ENCODE measurements at places on chromosomes 16 and 17.
A peak's percentile ranks its signal among the peaks of the same experiment; 100 is the strongest.

- no peak for DNase-seq
Observed at GRCh38 chr16:62568926-62569325, 532.7 kb upstream of the CDH8 start.

DNA sequence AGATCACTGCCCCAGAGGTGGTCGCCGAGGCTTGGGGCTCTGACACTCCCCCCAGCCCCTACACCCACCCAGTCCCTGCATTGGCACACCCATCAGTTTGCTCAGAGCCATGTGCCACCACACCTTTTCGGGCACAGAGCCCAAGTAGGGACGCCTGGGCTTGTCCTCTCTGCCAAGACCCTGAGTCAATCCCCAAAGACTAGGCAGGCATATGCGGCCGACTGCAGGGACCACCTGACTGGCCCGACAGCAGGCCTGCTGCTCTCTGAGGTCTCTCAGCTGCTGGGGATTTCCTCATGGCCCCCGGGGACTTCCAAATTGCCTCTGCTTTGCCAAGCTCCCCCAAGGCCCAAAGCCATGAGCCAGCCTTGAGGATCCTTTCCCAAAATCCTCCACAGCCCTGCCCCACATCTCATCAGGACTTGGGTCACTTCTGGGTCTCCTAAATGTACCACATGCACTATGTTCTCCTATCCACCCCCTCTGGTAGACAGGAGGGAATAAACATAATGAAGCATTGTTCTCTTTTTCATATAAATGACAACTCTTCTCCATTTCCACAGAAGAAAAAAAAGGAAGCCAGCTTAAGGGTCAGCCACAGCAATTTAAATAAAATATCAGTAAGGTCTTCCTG lies 30.6 kb downstream of the MYO18A start:
- no peak for DNase-seq

GRCh38 chr16:1637526-1637925 lies 25.4 kb downstream of the CRAMP1 start:
- no peak for DNase-seq

- no peak for DNase-seq
Observed at GRCh38 chr16:80324371-80324770, 216.4 kb upstream of the DYNLRB2 start.

GRCh38 chr17:72953621-72954020 lies 138.9 kb downstream of the SLC39A11 start:
- no peak for DNase-seq

- DNase-seq, result no peak
Observed at GRCh38 chr17:19561697-19562318, 28.2 kb downstream of the SLC47A1 start.

DNA sequence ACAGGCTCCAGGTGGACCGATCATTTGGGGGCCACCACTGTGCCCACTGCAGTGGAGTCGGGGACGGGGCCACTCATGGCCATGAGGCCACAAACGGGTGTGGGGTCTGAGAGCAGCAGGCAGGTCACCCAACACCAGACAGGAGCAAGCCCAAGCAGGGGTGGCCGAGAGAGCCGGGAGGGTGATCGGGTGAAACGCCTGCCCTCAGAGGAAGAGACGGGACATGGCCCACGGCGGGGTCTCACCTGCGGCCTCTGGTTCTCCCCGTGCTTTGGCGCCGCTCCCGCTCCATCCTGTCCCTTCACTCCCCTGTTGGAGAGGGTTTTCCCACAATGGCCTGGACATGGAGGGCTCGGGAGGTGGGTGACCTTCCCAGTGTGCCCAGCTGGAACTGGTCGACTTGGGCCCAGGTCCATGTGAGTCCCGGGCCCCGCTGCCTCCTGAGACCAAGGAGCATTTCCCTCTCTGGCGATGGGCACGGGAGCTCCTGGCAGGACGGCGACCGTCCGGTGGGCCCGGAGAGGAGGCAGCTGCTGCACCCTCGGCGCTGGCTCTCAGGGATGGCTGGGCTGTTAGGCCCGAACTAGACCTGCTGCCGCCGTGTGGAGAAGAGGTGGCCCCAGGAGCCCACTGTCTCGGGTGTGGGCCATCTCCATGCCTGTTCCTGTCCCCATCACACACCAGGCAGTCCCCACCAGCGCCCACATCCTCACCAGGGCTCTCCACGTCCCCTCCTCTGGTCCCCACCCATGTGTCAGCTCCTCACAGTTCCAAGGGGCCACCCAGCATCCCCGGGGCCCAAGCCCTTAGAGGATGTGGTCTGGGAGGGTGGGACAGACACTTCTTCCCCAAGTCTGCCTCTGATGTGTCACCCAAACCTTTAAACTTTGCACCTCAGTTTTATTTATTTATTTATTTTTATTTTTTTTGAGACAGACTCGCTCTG lies 13.4 kb upstream of the BAHCC1 start:
- DNase-seq, result no peak

- DNase-seq, result peak; percentile 32
Observed at GRCh38 chr17:59521465-59522126, 43.8 kb upstream of the DHX40 start.

DNA sequence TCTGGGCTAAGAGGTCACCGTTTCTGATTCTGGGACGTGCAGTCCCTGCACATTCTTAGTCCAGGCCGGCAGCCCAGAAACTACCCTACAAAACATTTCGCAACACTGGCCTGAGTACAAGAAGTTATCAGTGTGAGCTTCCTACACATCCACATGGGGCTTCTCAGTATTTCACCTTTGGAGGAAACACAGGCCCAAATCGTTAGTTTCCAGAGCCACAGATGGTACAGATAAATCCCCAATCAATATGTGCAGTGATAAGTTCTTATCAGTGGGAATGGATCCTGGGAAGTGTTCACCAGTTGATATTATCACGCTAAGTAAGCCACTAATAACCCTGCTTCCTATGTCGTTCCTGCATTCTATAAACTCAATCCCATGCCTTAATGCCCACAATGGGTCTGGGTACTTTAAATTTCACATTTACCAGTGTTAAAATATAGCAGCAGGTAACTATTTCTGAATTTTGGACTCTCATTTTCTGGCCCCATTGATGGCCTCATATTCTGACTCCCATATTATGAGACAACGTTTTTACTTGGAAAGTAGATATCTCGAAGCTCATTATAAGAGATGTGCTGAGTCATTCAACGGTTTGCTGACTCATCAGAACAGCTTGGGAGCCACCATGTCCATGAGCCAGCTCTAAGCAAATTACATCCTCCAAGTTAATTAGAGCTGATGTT lies 370.2 kb upstream of the MAF start:
- DNase-seq, result no peak

- no peak for DNase-seq
Observed at GRCh38 chr16:80596507-80597207, 55.9 kb downstream of the DYNLRB2 start.

GRCh38 chr16:51638339-51639135 lies 487.5 kb upstream of the SALL1 start:
- DNase-seq, result no peak

DNA sequence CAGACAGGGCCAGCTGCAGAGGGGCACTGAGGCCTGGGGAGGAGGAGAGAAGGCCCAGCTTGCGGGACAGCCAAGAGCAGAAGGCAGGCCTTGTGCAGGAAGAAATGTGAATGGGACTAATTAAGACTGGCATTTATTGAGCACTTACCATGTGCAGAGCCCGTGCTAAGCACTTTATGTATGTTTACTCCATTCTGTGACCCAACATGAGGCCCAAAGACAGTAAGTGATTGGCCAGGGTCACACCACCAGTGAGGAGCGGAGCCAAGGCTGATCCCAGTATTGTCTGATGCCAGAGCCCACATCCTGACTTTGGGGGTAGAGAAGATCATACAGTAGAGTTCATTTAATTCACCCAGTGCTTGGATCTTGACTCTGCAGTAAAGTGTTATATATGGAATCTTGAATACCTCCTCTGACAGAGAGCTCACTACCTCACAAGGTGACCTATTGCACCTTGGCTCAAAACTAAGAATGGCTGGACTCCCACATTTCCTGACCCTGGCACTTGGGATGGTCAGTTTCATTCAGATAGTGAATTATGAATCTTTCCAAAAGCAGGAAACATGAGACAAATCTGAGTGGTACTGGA lies 13.6 kb downstream of the KATNB1 start:
- no peak for DNase-seq

DNA sequence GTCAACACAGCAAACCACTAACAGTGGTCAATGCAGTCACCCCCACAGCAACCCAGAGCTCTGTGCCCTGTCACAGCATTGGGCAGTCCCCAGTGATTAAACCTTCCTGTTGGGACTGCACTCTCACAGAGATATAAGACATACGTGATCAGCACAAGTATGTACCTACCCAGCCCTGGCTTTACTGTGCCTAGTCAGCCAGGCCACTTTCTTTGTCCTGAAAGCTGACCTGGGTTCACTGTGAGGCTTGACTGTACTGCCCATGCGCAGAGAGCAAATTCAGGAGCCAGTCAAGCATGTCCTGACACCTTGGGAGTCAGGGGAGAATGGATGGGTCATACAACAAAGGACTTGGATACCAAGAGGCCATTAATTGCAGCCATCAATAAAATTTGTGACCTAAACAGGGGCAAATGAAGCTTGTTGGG lies 10.9 kb upstream of the TMEM170A start:
- DNase-seq, result no peak

DNA sequence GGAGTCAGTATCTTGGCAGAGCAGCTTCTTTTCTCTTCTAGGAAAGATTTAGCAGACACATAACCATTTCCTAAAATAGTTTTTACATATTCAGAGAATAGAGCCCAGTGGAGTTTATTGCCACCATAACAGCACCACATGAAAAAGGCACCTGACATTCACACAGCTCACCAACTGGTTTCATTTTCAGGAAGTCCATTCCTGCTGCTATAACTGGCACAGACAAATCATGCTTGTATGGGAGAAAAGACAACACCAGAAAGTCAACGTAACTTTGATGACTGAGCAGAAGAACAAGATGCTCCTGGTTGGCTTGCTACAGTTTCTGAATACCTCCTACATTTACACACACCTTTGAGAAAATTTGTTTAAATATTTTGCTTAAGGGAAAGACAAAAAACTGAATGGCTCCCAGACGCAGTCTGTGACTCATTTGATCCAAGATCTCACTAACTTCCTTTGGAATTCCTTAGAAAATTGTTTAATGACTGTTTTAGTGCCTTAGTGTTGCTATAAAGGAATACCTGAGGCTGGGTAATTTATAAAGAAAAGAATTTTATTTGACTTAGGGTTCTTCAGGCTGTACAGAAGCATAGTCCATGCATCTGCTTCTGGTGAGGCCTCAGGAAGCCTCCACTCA lies 1380.6 kb downstream of the CDH8 start:
- DNase-seq, result no peak

DNA sequence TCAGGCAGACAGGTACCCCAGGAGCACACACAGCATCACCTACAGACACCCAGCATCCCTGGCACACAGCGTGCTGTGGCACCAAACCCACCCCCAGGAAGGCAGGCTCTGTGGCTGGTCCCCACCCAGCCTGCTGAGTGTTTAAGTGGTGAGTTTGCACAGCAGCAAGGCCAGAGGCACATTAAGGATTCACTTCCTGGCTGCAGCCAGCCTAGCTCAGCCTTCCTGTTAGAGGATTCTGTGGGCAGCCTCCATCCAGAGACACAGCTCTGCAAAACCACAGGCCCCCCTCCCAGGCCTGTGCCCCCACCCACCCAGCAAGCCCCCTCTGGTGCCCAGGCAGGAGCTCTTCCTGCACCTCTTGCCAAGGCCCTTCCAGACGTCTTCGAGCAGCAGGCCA lies 36.1 kb upstream of the PHB1 start:
- DNase-seq, result no peak

DNA sequence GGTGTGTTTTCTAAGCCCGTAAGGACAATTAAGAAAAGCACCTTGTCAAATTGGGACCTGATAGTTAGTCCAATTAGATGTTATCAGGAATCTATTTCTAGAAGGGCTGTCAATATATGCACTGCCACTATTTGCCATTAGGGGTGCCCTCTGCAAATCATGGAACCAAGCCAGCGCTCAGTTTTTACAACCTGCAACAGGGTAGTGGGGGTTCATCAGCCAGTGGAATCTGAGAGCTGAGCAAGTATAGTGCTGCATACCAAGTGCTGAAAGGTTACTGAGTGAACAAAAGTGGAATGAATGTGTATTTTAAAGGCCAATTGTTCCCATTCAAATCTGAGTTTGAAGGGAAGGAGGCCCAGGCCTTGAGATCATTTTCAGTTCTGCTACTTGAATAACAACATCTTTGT lies 10.4 kb downstream of the PRR11 start:
- DNase-seq, result no peak

DNA sequence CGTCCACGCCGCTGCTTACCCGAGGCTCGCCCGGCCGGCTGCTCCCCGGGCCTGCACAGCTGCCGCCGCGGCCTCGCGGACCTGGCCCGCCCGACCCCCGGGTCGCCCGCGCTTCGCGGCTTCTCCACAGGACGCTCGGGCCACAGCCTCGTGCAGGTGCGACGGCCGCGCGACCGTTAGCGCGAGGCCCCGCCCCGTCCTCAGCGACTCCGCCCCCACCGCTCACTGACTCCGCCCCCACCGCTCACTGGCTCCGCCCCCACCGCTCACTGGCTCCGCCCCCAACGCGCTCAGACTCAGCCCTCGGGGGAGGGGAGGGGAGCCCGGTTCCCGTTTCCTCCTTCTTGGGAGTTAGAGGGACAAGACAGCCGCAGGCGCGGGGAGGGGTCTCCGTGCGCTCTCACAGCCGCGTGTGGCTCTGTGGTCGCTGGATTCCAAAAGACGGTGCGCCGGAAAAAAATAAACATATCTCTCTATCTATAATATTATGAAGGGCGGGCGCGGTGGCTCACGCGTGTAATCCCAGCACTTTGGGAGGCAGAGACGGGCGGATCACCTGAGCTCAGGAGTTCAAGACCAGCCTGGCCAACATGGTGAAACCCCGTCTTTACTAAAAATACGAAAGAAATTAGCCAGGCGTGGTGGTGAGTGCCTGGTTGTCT lies at the start of gene MEIOB:
Gene MEIOB (minus strand): TSS at position 191 of the 662 bp plus-strand sequence. CDS start 3,989 bp downstream, outside the sequence.
- DNase-seq, result peak; percentile 15

DNA sequence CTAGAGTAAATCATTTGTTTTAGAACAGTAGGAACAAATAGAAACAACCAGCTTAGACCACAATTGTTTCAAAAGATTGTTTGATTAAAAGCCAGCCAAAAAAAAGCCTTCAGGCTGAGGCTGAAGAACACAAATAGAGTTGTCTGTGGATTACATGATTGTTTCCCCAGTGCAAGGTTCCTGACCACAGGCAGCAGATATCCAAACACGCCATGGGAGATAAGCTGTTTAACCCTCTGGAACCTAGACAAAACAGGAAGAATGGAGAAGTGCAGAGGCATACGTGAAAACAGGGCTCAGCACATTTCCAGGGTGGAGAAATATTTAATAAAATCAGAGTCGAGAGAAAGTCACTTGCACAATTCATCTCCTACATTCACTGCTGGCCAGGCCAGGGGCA lies 21.0 kb downstream of the ATPAF2 start:
- no peak for DNase-seq
